ENCODE measurements at places on chromosomes 5 and 9. TPM values are rescaled to one million over a fixed set of nuclear protein-coding genes. Genes with fewer than 3 reads are reported as not detected.

DNA sequence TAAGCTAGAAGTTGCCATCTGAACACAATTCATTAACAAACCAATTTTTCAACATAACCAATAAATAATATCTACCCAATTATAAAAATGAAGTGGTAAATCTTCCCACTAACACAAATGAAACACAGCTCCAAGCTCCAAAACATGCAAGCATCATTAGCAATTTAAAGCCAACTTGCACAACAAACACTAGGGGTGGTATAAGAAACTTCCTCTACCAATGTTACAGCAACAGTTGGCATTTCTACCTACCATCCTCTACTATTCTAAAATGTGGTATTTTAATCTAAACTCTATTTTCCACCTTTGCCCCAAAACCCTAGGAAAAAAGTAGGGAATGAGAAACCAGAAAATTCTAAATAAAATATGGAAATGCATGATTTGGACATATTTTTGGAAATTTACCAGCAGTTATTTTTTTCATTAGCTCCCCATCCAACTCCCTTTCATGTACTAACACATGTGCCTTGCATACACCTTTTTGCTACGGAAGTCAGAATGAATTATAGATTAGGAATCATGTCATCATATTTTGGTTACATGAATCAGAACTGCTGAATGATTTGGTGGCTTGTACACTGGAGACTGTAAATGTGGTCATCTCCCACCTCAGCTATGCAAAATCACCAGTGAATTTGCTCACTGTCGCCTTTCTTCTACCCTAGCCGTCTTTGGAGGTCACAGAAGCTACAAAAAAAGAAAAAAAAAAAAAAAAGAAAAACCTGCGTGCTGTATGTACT, 4.1 kb downstream of the NR6A1 start:
- DNase-seq: no peak

DNA sequence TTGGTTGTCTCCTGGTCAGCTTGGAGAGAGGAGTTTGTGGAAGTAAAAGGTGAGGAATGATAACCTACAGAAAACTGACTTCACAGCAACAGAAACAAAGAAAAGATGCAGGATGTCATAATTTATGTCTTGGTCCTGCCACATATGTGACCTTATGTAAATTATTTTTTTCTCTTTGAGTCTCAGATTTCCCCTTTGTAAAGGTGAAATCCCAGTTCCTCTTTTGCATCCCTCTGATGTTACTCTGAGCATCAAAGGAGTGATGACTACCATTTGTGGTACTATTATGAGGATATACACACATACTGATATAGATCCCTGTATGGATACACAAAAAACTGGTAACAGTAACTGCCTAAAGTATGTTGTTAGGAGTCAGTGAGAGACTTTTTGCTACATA, 1.4 kb upstream of the THG1L start:
- DNase-seq: no peak

- no peak for DNase-seq
These were observed 154.1 kb upstream of the TUT7 start for GRCh38 chr9:86508208-86508903.

- DNase-seq: peak; percentile 51
These were observed 281.9 kb downstream of the NSG2 start for GRCh38 chr5:174327317-174327864.

- no peak for DNase-seq
These were observed 78.9 kb upstream of the RPS23 start for GRCh38 chr5:82356808-82357671.

Gene IL13
- 0.15 TPM for polyA plus RNA-seq

- DNase-seq: no peak
These were observed 318.2 kb upstream of the CLINT1 start for GRCh38 chr5:158177146-158177545.

Gene PCDHGA9
- polyA plus RNA-seq: 6.7 TPM

Gene PRRX2
- polyA plus RNA-seq: 0.61 TPM
